Stimulated activated effector memory CD8-positive, alpha-beta T cell treated with anti-CD3 and anti-CD28 coated beads, Interleukin-12 subunit alpha, Interleukin-12 subunit beta, amount 100 ng/mL, for 72 hours (primary cell): ENCODE measurements at places on chromosomes 16 and 17.

DNA sequence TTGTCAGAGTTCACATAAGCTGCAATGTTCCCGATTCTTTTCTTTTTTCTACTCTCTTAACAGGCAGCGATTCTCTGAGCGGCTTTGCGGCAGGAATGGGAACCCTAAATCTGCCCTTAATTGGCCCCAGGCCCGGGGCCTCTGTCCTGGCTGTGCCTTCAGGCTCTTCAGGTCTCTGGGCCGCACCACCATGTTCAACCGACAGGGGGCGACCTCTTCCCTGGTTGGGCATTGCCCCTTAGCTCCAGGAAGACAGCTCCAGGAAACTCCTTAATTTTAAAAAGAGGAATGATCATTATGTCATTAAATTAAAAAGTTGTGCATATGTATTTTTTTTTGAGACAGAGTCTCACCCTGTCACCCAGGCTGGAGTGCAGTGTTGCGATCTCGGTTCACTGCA is 20.3 kb downstream of the CACNG5 start:
- DNase-seq, result peak; percentile 71

- no peak for DNase-seq
These were observed 20.5 kb upstream of the DHX8 start for GRCh38 chr17:43463241-43463640.

DNA sequence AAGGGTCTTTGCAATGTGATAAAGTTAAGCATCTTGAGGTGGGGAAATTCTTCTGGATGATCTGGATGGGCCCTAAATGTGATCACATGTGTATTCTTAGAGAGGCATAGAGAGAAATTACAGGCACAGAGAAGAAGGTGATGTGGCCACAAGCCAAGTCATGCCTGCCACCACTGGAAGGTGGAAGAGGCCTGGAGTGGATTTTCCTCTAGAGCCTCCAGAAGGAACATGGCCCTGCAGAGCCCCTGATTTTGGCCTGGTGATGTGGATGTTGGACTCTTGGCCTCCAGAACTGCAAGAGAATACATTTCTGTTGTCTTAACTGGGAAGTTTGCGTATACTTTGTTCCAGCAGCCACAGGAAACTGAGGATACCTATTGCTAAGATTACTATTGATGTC is 156.9 kb upstream of the CACNG5 start:
- no peak for DNase-seq

DNA sequence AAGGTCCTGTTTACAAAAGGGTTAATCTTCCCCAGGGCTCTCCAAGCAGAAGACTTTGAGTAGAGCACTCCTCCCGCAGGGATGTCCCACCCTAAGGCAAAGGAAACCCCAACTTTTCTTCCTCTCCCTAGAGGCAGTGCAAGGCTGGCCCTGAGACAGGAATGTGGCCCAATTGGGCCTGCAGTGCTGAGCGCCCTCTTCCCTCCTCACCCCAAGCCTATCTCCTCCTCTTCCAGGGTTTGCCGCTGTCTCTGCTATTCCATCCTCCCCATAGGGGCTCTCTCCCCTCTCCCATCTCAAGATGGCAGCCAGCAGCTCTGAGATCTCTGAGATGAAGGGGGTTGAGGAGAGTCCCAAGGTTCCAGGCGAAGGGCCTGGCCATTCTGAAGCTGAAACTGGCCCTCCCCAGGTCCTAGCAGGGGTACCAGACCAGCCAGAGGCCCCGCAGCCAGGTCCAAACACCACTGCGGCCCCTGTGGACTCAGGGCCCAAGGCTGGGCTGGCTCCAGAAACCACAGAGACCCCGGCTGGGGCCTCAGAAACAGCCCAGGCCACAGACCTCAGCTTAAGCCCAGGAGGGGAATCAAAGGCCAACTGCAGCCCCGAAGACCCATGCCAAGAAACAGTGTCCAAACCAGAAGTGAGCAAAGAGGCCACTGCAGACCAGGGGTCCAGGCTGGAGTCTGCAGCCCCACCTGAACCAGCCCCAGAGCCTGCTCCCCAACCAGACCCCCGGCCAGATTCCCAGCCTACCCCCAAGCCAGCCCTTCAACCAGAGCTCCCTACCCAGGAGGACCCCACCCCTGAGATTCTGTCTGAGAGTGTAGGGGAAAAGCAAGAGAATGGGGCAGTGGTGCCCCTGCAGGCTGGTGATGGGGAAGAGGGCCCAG is 1.0 kb downstream of the PRRT2 start:
- DNase-seq, result no peak

DNA sequence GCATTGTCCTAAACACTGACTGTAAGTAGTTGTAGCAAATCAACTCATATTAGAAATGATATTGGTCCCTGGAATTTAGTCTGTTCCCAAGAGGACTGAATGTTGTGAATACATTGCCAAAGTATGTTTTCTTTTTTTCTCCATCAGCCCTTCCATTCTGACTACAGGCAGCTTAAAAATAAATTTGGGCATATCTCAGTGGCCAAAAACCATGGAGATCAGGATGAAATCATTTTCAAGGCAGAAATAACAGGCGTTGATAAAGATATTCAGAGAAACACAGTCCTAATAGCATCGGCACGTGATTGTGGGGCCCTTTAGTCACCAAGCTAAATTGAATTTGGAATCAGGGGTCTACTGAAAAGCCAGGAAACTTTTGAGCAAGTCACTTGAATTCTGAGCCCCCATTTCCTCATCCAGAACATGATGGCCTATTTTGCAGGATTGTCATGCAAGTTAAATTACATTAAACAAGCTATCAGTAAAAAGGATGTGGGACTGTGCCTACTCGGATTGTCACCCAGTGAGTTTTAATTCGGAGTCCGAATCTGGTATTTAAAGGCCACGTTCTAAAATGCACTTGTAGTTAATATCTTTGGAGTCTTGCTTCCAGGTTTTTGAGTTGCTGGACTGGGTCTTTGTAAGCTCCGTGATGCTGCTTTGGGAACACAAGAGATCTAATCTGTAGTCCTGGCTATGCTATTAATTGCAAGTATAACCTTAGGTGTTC is 17.1 kb downstream of the HLF start:
- no peak for DNase-seq

- no peak for DNase-seq
These were observed 14.7 kb downstream of the NXN start for GRCh38 chr17:964876-965275.

DNA sequence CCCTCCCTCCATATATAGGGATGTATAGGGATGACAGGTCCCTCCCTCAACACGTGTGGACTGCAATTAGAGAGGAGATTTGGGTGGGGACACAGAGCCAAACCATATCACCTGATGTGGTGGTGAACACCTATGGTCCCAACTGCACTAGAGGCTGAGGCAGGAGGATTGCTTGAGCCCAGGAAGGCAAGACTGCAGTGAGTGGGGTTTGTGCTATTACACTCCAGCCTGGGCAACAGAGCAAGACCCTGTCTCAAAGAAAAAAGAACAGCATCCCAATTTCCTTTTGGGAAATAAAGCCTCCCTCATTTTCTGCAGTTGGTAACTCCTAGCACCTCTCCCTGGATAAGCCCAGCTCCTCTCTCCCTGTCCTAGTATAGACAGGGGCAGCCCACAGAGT is 23.8 kb upstream of the LYRM9 start:
- no peak for DNase-seq

GRCh38 chr16:4682616-4683254 is 10.6 kb upstream of the NUDT16L1 start:
- no peak for DNase-seq

DNA sequence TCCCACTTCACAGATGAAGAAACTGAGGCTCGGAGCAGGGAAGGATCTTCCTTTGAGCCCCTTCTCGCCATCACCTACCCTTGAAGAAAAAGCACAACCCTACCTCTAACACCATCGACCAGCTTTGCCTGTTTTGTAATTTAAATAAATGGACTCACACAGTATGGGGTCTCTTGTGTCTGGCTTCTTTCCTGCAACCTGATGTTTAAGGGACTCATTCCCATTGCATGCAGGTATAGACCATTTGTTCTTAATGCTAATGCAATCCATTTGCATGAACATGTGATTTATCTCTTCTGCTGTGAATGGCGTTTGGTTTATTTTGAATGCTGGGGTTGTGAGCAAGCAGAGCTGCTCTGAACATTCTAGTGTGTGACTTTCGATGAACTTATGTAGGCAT is 150.8 kb upstream of the FOXF1 start:
- DNase-seq, result no peak

- DNase-seq, result no peak
These were observed 16.0 kb downstream of the CPNE2 start for GRCh38 chr16:57108432-57108831.

DNA sequence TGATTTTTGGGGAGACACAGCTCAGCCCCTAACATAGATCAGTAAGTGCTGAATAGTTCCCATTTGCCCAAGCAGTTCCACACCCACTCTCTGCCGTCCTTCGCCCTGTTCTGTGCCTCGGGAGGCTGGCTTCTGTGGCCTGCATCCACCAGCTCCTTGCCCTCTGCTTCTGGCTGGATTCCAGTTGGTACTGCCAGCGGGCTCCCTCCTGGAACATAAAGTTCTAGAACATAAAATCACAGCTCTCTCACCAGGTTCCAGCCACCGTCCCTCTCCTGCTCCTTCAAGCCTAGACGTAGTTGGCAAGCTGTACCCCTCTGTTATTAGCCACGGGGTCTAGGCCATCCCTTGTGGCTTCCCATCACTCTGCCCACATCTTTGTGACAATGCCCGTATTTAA is 3.9 kb upstream of the MRPS23 start:
- DNase-seq, result no peak

DNA sequence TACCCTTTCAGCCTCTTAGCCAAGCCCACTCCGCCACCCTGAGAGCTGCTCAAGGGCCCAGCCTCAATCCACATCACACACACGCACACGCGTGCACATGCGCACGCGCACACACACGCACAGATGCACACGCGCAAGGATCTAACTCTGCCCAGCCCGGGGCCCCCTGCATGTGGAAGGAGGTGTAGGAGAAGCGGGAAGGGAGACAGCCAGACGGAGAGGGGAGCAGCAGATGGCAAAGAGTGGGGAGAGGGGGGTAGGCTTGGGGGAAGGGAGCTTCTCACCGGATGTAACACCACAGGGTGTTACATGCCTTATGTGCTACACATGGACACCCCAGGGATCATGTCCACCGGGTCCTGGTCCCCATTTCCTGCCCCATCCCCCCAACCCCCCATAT is 15.3 kb downstream of the DLG4 start:
- DNase-seq, result no peak

DNA sequence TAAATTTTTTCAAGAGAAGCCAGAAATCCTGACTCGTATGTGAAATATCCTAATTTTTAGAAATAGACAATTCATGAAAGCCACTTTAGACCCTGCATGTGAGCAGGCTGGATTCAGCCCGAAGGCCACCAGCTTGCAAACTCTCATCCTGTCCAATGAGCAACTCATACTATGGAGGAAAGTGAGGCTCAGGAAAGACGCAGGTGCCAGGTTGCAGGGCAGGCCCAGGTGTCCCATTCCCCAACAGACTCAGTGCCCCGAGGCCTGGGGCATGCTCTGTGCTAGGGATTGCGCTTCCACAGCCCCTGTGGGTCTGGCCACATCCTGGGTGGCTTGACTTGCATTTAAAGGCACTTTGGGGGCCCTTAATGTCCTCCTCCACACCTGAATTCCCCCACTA is 16.7 kb upstream of the RASD1 start:
- DNase-seq, result no peak

- no peak for DNase-seq
These were observed 193.8 kb downstream of the SNX29 start for GRCh38 chr16:12170103-12171040.

GRCh38 chr16:70746040-70746707 is 54.8 kb downstream of the VAC14 start:
- no peak for DNase-seq

DNA sequence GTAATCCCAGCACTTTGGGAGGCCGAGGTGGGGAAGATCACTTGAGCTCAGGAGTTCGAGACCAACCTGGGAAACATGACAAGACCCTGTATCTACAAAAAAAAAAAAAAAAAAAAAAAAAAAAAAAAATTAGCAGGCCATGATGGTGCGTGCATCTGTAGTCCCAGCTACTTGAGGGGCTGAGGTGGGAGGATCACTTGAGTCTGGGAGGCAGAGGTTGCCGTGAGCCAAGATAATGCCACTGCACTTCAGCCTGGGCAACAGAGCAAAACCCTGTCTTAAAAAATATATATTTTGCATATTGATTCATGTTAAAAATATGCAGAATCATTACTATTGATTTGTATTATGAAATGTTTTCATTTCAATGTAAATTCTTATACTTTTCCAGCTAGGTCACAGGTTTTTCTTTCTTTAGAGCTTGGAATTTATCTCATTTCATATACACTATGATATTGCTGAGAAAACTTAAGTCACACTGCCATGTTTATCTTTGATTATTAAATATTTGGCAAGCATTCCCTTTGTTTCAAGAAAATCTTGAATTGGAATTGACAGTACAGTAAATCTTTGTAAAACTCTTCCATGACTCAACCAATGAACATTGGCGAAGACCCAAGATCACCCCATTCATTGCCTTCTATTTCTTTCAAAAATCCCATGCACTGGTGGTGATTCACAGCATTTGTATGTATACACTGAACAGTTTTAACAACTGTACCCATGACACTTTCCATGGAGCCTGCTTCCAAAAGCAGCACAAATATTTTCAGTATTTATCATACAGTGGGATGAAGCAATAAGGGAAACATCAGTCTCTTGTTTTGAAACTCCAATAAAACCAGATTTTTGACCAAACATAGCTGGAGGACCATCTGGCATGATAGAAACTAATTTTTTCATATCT is 83.5 kb upstream of the TNRC6A start:
- DNase-seq, result no peak

GRCh38 chr16:81816793-81817210 is 37.7 kb downstream of the PLCG2 start:
- no peak for DNase-seq

DNA sequence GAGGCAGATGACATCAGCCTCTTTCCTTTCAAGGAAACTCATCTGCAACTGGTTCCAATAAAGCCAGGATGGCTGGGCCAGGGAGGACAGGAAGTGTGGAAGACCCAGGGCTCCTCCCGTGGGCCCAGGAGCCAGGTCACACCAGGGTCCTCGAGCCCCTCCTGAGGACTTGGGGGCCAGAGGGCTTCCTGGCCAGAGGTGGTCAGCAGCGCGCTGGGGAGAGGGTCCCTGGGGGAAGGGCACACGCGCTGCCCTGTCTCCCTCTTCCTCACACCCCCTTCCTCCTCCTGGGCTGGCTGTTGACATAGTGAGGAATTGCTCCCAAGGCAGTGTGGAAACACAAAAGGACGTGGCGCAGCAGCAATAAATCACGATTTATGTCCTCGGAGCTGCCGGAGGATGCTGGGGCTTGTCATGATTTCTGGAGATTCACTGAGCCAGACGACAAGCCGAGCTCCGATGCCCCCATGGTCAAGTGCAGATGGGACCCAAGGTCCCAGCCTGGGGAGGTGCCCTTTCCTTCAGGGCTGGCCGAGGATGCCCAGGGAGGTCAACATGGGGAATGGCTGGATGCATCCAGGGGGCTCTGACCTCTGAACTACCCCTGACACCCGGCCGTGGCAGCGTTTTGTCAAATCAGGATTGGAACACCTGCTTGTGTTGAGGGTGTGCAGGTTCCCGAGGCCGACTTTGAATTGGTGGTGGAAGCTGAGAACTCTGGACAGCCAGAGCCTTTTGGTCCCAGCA is 152.6 kb downstream of the IRF8 start:
- DNase-seq, result no peak
